ENCODE measurements at places on chromosomes 7 and 10. TPM values are rescaled to one million over a fixed set of nuclear protein-coding genes. Genes with fewer than 3 reads are reported as not detected.

The TMEM254 gene
- total RNA-seq = 13.6 TPM

The CRYGN gene
- 3.9 TPM for total RNA-seq

The WDFY4 gene
- 8.6 TPM for total RNA-seq

The FANK1 gene
- total RNA-seq = 2.1 TPM

The PVRIG gene
- 1.2 TPM for total RNA-seq

The SP8 gene
- total RNA-seq = not detected

The CHCHD2 gene
- total RNA-seq = 170 TPM

The ELFN1 gene
- total RNA-seq = 2.4 TPM

The UBN2 gene
- 36.5 TPM for total RNA-seq

The GOT1 gene
- total RNA-seq = 12.2 TPM

The ETV1 gene
- 45.3 TPM for total RNA-seq

The FRMPD2 gene
- total RNA-seq = 0.13 TPM

The POM121C gene
- total RNA-seq = 44.0 TPM

The PRPF18 gene
- total RNA-seq = 23.4 TPM

The FAM25G gene
- total RNA-seq = not detected

The STEAP1B gene
- total RNA-seq = 11.6 TPM

The NUTM2D gene
- 4.9 TPM for total RNA-seq

The GDF2 gene
- not detected for total RNA-seq

The TAX1BP1 gene
- total RNA-seq = 94.8 TPM

The UNCX gene
- not detected for total RNA-seq

The MYH16 gene
- not detected for total RNA-seq

The ZNF117 gene
- total RNA-seq = 24.4 TPM

The TEX47 gene
- total RNA-seq = not detected

The RPEL1 gene
- not detected for total RNA-seq

The ST8SIA6 gene
- total RNA-seq = 2.5 TPM

The IGF2BP3 gene
- total RNA-seq = 2.0 TPM

The EPHB4 gene
- total RNA-seq = 49.5 TPM

The TMEM139 gene
- 10.9 TPM for total RNA-seq

The SEMA3E gene
- total RNA-seq = 4.1 TPM

The ABCC2 gene
- total RNA-seq = 10.4 TPM

The DDIT4 gene
- total RNA-seq = 232 TPM

The ACHE gene
- total RNA-seq = 0.94 TPM

The GPC2 gene
- total RNA-seq = 2.7 TPM
